A549 treated with dexamethasone at 1 μM for 4 hours (cell line): ENCODE measurements at places on chromosomes 4 and X. TPM values are rescaled to one million over a fixed set of nuclear protein-coding genes. Genes with fewer than 3 reads are reported as not detected.

Gene TMPRSS11D
- total RNA-seq, result not detected in 5 replicates

Gene RNF175
- total RNA-seq, result not detected in 5 replicates

Gene STS
- 2.0 to 2.5 TPM (median 2.2 TPM) in 5 replicates for total RNA-seq

Gene SAGE1
- 0.02 to 0.14 TPM (median 0.05 TPM) in 4 of 5 replicates, not detected in the other for total RNA-seq

Gene SHROOM3
- 9.5 to 19.2 TPM (median 17.3 TPM) in 5 replicates for total RNA-seq

Gene CT45A10
- total RNA-seq, result 0.21 to 0.55 TPM (median 0.44 TPM) in 4 of 5 replicates, not detected in the other

Gene RIBC1
- total RNA-seq, result 0.54 to 0.98 TPM (median 0.77 TPM) in 5 replicates

Gene TMPRSS11F
- total RNA-seq, result not detected in 5 replicates

Gene GLRA3
- 0.03 to 0.05 TPM in 2 of 5 replicates, not detected in the others for total RNA-seq

Gene SHISA3
- total RNA-seq, result 0.03 to 0.06 TPM in 2 of 5 replicates, not detected in the others

Gene SUPT20HL2
- total RNA-seq, result not detected in 5 replicates

Gene IL15
- 10.1 to 11.2 TPM (median 11.0 TPM) in 5 replicates for total RNA-seq

Gene MTTP
- total RNA-seq, result 0.02 TPM in 1 of 5 replicates, not detected in the others

Gene CT45A5
- total RNA-seq, result 0.09 to 0.22 TPM in 2 of 5 replicates, not detected in the others

Gene PQBP1
- total RNA-seq, result 87.2 to 99.0 TPM (median 91.6 TPM) in 5 replicates

Gene SMIM10L2A
- 0.16 to 0.22 TPM (median 0.17 TPM) in 5 replicates for total RNA-seq

Gene TMSB15A
- 0.34 to 1.6 TPM (median 0.55 TPM) in 5 replicates for total RNA-seq

Gene TNIP3
- 0.07 to 0.43 TPM (median 0.24 TPM) in 5 replicates for total RNA-seq

Gene MAGEA9B
- not detected in 5 replicates for total RNA-seq

Gene SMIM43
- total RNA-seq, result 0.05 to 0.33 TPM (median 0.17 TPM) in 5 replicates

Gene DNAAF6
- total RNA-seq, result 0.09 TPM in 1 of 5 replicates, not detected in the others

Gene NEUROG2
- not detected in 5 replicates for total RNA-seq

Gene SPIN2A
- total RNA-seq, result 0.09 to 0.16 TPM (median 0.11 TPM) in 4 of 5 replicates, not detected in the other

Gene GLRB
- 0.64 to 0.92 TPM (median 0.77 TPM) in 5 replicates for total RNA-seq

Gene ARX
- total RNA-seq, result 0.39 to 0.75 TPM (median 0.58 TPM) in 5 replicates
